ENCODE measurements at places on chromosomes 11 and 22.

GRCh38 chr22:46563381-46564083 lies 26.1 kb upstream of the CELSR1 start:
- peak; percentile 49 for DNase-seq

GRCh38 chr11:112610996-112611750 lies 350.0 kb upstream of the NCAM1 start:
- DNase-seq: no peak

DNA sequence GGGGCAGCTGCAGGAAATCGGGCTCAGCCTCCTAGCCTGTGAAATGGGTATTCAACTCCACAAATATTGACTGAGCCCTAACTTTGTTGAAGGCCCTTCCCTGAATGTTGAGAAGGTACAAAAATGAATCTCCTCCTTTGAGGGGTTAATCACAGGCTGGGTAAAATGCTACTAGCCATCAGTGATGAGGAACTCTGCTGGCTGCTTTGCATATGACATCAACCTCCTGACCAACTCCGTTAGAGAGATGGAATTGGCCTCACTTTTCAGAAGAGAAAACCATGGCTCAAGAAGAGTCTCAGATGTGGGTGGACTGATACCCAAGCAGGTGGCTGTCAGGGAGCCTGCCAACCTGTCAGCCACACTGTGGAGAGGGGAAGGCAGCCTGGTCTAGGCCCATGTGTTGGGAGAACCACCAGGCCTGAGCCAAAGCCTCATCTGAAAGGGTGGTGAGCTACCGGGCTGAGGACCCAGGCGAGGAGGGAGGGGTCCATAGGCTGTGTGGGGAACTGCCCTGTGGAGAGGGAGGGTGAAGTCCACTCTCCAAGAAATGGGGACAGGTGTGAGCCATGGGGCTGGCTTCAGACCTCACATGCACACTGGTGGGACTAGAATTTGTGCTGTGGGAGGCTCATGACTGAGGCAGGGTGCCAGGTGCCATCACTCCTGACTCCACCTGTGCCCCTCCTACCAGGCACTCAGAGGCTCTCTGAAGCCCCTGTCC lies 11.8 kb downstream of the CDCA5 start:
- no peak for DNase-seq

GRCh38 chr11:112172362-112172994 lies 2.8 kb upstream of the BCO2 start:
- no peak for DNase-seq

DNA sequence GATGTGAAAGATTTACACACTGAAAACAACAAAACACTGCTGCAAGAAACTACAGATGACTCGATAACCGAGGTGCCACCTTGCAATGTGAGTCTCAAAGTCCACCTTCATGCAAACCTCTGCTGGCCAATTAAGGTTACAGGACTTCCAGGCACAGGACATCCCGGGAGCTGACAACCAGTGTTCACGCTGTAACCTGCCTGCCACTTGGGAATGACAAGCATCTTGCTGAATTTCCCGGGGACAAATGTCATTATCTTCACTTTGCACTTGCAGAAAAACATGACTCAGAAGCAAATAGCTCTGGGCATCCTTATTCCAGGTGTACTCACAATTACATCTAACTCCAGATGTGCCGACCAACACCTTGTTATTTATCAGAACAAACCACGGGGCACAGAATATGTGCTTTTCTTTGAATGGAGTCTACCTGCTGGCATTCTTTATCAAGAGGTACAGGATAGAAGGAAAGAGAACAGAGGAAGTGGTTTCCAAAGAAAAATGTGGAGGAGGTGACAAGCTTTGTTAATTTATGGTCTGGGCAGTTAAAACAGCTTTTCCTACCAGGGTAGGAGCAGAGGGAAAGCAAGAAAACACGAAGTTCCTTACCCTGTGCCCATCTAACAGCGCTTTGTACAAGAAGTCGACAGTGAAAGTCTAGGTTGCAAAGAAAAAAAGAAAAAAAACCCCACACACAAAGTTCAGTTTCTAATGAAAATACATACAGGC lies 72.3 kb downstream of the SHANK2 start:
- no peak for DNase-seq

DNA sequence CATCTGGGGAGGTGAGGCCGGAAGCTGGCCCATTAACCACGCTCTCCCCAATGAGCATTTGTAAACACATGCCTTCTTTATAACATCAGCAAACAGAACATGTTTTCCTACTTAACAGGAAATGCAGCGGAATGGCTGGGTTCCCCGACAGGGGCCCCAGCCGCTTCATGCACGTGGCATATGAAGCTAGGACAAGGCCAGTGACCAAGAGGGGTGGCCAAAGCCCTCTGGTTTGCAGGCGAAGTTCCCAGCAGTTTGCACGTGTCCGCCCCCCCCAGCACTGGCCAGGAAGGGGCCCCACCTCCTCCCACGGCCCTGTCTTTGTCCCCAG lies 38.7 kb upstream of the LINC01488 start:
- DNase-seq: no peak

DNA sequence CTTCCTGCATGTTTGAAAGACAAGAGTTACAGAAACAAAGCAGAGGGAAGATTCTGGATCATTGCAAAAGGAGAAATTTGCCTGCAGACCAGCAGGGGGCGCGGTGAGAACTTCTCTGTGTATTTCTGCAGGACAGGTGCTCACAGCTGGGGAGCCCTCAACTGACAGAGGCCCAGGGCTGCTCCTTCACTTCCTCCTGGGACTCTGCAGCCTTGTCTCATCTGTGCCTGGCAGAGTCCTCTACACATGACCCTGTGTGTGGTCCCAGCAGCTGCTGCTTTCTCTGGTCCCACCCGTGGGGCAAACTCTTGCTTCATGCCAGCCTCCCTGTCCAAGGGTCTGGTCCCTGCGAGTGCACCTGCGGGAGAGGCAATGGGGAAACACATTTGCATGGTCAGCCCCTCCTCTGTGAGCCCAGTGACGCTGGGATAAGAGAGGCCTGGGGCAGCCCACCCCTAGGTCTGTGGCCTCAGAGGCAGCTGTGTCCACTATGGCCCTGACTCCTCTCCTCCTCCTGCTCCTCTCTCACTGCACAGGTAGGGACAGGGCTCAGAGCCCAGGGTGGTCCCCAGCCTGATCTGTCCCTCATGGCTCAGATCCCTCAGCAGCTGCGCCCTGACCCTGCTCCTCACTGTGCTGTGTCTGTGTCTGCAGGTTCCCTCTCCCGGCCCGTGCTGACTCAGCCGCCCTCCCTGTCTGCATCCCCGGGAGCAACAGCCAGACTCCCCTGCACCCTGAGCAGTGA lies 43.2 kb upstream of the VPREB1 start:
- DNase-seq: no peak

- no peak for DNase-seq
Observed at GRCh38 chr22:37403267-37403960, 23.9 kb downstream of the ELFN2 start.

- no peak for DNase-seq
Observed at GRCh38 chr11:35847473-35847872, 96.4 kb upstream of the LDLRAD3 start.

GRCh38 chr22:48651981-48652538 lies 1175.6 kb downstream of the BRD1 start:
- DNase-seq: no peak

Data from activated CD8-positive, alpha-beta memory T cell treated with anti-CD3 and anti-CD28 coated beads for 4 hours (primary cell).